ENCODE measurements at places on chromosomes 1 and 21.

DNA sequence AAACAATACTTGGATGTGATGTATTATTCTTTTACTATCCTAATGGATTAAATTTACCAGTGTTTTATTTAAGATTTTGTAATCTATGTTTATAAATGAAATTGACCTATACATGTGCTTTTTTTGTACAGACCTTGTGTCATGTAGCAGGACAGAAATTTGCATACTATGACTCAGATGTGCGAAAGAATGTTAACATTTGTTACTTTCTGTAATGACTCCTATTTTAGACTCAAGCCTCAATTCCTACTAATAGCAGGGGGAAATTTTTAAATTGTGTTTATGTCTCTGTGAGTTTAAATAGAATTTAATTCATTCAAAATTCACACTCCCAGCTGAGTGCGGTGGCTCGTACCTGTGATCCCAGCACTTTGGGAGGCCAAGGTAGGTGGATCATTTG is 21.8 kb upstream of the RIMKLA start:
- DNase-seq = no peak

DNA sequence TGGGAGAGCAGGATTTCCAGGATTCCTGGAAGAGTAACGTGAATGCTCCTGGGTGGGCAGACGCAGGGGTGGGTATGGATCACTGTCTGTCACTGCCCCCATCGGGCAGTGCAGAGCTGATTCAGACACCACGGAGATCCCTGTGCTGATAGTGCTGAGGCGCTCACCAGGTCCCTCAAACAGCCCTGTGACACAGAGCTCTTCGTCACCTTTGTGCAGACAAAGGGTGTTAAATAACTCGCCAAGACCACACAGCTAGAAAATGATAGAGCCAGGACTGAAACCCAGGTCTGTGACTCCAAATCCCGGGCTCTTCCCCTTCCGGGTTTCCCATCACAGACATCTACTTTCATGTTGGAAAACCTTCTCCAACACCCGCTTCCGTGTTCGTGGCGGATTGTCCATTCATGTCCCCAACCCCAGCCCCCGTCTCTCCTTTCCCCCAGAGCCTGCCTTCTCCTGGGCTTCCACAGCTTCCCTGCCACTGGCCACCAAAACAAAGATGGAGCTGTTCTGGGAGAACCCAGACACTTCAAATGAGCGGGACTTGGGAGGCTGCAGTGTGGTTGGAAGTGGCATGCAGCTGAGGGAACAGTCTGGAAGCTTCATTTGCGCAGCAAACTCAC is 2.6 kb downstream of the EFHD2 start:
- DNase-seq = no peak

DNA sequence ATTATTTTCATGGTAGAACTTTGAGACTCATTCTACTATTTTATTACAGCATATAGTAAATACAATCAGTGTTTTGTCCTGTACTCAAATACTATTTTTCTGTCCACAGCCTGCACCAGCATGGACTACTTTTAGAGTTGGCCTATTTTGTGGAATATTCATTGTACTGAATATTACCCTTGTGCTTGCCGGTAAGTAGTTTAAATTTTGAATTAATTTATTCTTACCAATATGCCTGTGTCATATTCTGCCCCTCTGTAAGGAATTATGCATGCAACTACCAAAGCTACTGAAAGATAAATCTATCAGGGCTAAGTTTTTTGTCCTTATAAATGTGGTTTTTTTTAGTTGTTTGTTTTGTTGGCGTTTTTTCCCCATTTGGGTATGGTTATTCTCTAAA is 101.4 kb upstream of the KIAA1614 start:
- DNase-seq = no peak

DNA sequence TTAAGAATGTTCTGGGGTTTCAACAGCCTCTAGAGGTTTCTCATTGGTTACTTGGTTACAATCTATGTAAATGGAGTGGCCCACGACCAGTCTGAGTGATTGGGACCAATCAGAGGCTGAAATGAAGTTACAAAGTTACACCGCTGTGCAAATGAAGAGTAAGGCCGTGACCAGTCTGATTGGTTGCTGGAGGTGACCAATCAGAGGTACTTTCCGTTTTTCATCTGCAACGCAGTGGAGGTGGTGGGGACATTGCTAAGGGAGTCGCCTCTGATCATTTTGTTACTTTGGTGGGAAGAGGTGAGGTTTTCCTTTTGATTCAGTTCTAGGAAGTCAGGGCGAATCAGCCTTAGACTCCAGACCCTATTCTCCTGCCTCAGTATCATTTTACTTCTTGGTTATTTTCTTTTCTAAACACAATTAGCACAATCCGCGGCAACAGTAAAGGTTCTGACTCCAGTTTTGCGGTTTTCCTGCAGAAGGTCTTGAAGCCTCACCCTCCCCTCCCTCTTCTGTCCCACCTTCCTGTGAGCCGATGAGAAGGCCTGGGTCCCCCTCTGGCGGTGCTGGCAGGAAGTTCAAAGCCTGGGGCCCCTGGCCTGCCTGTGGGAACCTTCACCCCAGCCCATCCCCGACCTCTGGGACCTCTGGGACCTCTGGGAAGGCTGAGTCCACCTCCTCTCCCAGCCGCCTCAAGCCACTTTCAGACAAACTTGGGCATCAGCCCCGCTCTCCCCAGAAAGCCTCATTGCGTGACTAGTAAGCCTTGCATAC is 38.7 kb upstream of the TTC34 start:
- no peak for DNase-seq

DNA sequence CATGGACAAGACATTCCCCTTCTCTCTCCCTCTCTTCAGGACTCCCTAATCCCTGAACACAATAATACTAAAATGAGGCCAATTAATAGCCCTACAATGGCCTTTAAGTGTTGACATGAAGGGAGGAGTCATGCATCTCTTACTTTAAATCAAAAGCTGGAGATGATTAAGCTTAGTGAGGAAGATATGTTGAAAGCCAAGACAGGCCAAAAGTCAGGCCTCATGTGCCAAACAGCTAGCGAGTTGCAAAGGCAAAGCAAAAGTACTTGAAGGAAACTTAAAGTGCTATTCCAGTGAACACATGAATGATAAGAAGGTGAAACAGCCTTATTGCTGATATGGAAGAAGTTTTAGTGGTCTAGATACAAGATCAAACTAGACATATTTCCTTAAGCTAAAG is 49.5 kb upstream of the CD46 start:
- DNase-seq = no peak

DNA sequence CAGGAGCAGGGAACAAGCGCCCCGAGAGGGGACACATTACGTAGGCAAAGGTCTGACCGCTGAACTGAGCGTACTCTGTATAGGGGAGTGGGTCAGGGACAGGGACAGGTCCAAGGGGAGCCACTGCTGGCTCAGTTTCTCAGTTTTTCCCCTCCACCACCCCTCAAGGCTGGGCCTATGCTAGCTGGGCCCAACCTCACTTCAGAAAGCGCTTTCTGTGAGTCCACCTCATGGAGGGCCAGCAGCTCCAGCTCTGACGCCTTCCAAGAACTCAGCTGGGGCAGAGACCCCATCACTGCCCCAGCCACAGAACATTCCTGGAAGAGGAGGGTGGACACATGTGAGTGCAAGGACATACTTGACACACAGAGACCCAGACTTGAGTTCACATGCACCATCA is 242.0 kb downstream of the FOXD2 start:
- no peak for DNase-seq

DNA sequence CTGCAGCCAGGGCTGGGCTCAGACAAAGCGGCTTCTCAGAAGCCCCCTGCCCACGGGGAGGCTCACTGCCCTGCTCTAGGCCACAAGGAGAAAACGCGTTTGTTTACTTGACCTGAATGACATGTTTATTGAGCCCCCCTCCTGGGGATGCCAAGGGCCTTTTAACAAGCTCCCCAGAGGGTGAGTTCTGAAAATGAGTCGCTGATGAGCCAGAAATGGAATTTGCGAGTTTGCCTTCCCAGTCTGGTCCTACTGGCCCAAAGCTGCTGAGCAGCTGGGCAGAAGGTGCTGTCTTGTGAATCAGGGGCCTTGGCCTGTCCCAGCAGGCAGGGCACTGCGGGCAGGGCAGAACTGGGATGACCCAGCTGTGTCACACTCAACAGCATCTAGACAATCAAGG is 120.6 kb downstream of the SYF2 start:
- no peak for DNase-seq

- no peak for DNase-seq
Measured at GRCh38 chr1:202553560-202554038, 156.7 kb downstream of the SYT2 start.

DNA sequence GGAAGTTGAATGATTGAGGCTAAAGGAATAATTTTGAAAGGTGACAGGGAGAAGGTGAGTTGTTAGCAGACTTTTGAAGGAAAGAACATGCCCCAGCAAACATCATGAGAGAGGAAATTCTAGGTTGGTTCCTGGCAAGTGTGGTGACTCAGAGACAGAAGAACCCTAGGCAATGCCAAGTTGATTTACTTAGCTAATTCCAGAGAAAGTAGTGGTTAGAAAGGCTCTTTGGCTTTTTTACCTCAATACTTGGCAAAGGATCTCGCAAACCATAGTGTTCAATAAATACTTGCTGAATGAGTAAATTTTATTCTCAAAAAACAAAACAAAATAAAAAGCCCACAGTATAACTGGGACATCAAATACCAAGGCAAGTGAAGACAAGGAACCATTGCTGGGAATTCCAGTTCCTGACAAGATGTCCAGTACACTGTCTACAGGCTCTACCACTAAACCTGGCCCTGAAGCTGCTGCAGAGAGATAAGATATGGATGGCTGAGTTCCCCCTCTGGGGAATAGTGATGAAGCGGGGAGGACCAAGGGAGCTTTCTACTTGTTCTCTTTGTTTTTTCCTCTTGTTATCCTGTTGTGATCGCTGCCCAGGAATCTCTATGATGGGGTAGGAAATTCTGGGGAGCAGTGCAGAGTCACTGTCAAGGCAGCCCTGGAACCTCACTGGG is 48.2 kb downstream of the IL12RB2 start:
- DNase-seq = no peak
